ENCODE measurements at places on chromosomes 7 and 10.

- no peak for DNase-seq
These were observed 25.4 kb downstream of the OR2A14 start for GRCh38 chr7:144148224-144148827.

DNA sequence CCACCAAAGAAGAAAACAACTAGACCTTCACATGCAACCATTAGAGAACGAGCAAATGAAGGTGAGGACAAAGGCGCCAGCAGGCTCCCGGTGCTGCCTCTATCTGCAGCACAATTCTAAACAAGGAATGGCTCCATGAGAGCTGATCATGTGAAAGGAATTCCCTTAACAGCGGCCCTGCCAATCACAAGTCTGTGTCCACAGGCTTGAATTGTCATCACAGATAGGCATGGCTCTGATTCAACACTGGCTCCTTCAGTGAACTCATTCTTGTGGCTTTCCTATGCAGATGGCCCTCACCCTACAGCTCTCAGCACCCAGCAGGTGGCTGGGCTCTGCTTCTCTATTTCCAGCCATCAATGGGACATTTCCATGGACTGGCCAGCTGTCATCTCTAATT lies 36.2 kb downstream of the LAMB1 start:
- no peak for DNase-seq

- no peak for DNase-seq
These were observed 53.7 kb upstream of the SHH start for GRCh38 chr7:155865830-155866525.

DNA sequence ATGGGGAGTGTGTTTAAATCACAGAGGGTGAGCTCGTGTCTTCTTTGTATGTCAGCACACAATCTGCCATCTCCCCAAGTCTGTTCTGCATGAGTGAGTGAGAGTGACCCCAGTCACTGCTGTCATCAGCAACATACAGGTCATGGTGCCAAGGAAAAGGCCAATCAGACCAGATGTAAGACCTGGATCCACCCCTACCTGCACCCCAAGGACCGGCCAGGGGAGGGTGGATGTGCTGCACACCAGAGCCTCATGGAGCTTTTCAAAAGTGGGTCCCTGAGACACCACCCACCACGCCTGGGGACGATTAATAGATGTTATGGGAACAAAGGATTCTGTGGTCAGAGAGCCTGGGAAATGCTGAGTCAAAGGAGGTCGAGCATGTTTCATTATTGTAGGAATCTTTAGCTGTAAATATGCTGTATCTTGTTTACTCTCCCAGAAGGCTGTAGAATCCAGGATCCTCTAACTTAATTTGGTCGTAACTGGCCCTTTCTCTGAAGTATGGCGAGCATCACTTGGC lies 420.5 kb downstream of the RPS24 start:
- no peak for DNase-seq
